ENCODE measurements at places on chromosomes 2 and 18. TPM values are rescaled to one million over a fixed set of nuclear protein-coding genes. Genes with fewer than 3 reads are reported as not detected.

DNA sequence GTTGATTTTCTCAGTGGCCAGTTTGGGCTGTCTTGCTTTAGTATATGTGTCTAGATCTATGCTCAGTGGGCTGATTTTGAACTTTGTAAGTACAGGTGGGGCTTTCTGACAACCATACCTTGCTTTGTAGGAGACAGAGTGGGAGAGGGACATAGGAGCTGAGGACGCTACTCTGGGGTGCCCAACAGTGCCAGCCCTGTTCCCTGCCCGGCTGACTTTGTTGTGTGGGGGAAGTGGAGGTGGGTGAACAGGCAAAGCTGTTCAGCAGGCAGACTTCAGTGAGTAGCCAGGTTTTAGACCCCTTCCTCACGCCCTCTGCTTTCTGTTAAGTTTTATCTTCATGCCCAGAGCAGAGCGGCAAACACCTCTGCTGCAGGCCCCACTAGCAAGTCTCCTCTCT lies 44.2 kb upstream of the DOCK10 start:
- H3K4me1 ChIP-seq, result peaks cover 14% of the 10 kb centered on the region
- no peaks in the 10 kb centered on the region for H3K36me3 ChIP-seq
- no peak overlapping the region for H3K27ac ChIP-seq
- DNase-seq, result no peak
- H3K27me3 ChIP-seq, result no peaks in the 10 kb centered on the region

GRCh38 chr18:39186008-39186407 lies 1620.4 kb upstream of the CELF4 start:
- DNase-seq, result no peak
- no peak overlapping the region for H3K4me3 ChIP-seq
- H3K27ac ChIP-seq, result no peak overlapping the region
- H3K27me3 ChIP-seq, result no peaks in the 10 kb centered on the region
- H3K4me1 ChIP-seq, result no peaks in the 10 kb centered on the region
- H3K36me3 ChIP-seq, result no peaks in the 10 kb centered on the region

DNA sequence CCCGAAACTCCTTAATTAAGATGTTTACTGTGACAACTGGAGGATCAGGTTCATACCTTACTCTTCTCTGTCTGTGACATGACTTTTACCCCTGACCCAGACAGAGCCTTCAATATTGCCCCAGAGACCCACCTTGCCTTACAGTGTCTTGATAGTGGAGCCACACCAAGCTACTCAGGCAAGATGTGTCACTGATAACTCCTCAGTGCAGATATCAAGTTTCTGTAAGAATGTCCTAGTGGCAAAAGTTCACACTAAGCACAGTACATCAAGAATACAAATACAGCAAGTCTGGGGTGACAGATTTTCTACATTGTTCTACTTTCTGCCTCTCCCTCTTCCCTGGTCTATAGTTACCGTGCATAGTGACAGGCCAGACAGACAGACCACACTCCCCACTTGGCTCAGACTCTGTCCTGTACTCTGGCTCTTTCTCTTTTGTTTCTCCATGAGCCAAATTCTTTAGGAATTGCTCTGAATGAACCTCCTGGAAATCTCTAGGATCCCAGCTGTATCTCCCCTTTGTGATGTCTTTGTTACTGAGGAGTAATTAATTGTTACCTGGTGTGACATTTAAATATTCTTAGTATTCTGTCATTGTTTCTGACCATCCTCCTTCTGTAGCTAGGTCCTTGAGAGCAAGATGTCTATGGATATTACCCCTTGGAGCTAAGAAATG lies 24.1 kb upstream of the APOB start:
- H3K4me1 ChIP-seq, result no peaks in the 10 kb centered on the region
- no peak for DNase-seq
- H3K4me3 ChIP-seq, result no peak overlapping the region
- H3K36me3 ChIP-seq, result no peaks in the 10 kb centered on the region

- peaks cover 16% of the 10 kb centered on the region for H3K27me3 ChIP-seq
- no peak for DNase-seq
- H3K4me1 ChIP-seq, result no peaks in the 10 kb centered on the region
- no peaks in the 10 kb centered on the region for H3K36me3 ChIP-seq
Observed at GRCh38 chr2:222780051-222780450, 80.8 kb upstream of the ACSL3 start.

DNA sequence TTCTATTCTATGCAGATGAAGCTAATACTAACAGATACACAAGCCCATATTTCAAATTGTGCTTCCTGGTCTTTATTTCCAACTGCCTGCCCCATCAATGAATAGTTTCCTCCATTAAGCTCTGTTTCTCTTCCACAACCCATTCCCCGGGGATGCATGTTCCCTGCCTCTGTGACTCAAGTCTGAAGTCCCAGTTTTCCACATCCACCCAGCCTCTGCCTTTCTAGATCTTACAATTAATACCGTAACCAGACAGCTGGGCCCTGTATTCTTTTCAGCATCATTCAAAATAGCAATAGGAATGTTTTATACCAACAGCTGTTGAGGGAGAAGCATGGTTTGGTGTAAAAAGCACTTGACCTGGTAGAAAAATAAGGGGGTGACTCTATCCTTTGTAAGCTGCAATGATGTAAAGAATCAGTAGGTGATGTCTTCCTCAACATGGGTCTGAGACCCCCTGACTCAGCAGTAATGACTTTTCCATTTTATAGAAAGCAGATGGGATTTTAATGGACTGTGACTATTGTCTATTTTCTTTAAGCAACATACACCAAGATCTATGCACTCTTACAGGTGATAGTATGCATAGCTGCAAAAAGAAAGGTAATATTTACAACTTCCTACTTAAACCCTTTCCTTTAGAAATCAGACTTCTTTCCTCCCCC lies 46.1 kb upstream of the DAPL1 start:
- no peak overlapping the region for H3K4me3 ChIP-seq
- peaks cover 1% of the 10 kb centered on the region for H3K4me1 ChIP-seq
- H3K36me3 ChIP-seq, result no peaks in the 10 kb centered on the region
- DNase-seq, result no peak
- no peak overlapping the region for H3K27ac ChIP-seq
- peaks cover 27% of the 10 kb centered on the region for H3K27me3 ChIP-seq

DNA sequence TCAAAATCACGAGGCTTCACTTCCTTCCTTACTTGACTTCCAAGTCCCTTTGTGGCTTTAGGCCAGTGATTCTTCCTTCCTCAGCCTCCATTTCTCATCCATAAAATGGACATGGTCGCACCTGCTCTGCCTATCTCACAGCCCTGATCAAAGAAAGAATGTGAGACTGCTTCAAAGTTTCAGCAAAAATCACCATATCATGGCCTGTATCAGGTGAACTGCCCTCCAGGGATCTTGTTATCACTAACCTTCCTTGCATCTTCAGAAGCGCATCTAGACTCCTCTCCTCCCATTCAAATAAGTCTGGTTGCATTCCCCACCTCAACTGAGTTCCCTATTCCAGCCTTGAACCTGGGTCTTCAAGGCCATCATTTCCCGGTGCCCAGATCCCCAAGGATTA lies 96.5 kb downstream of the TTC32 start:
- H3K27me3 ChIP-seq, result peaks cover 5% of the 10 kb centered on the region
- no peaks in the 10 kb centered on the region for H3K36me3 ChIP-seq
- no peak for DNase-seq
- H3K4me1 ChIP-seq, result no peaks in the 10 kb centered on the region
- H3K4me3 ChIP-seq, result no peak overlapping the region

DNA sequence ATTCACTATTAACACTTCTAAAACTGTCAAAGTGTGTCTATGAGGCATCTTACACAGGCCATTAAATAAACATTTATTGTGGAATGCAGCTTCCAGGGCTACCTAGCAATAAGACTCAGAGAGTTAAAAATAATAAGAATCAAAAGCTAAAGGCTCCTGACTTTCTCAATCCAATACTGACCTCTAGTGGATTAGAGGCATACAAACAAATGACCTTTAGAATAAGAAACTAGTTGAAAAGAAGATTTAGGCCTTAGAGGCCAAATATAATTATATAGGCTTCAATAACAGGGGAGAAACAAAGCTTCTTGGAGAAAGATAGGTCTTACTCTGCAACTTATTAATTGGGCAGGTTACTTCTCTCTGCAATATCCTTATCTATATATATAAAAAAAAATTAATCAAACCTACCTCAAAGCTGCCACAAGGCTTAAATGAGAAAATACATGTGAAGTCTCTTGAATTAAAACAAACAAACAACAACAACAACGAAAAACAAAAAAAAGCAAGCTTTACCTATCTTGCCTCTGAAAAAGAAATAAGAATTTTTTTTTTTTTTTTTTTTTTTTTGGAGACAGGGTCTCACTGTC lies 246.1 kb downstream of the EXOC6B start:
- H3K4me1 ChIP-seq, result no peaks in the 10 kb centered on the region
- no peak for DNase-seq
- H3K36me3 ChIP-seq, result no peaks in the 10 kb centered on the region
- no peaks in the 10 kb centered on the region for H3K27me3 ChIP-seq
- no peak overlapping the region for H3K27ac ChIP-seq

The STRADB gene
- 26.8 TPM for total RNA-seq

Data from activated CD8-positive, alpha-beta T cell treated with anti-CD3 and anti-CD28 coated beads, Interleukin-2, amount 10 ng/mL, durations not matched to agents 7 days and 5 days (primary cell).